ENCODE measurements at places on chromosomes 11 and 22.

DNA sequence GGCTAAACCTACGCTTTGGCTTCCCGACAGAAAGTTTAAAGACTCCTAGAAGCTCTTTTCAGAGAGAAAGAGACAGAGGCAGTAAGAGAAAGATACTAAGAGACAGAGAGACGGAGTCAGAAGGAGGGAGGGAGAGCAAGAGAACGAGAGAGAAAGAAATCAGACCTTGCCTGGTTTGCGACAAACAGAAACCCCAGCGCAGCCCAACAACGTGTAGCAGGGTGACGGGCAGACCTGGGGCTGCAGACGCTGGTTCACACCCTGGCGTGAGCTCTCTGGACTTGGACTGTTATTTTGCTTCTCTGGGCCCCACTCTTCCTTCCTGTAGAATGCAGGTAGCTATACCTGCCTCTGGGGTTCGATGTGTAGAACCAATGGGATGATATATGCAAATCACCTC, 244.4 kb upstream of the SYN3 start:
- no peak for DNase-seq

GRCh38 chr11:65911682-65912568, 6.9 kb downstream of the C11orf68 start:
- peak; percentile 72 for DNase-seq

DNA sequence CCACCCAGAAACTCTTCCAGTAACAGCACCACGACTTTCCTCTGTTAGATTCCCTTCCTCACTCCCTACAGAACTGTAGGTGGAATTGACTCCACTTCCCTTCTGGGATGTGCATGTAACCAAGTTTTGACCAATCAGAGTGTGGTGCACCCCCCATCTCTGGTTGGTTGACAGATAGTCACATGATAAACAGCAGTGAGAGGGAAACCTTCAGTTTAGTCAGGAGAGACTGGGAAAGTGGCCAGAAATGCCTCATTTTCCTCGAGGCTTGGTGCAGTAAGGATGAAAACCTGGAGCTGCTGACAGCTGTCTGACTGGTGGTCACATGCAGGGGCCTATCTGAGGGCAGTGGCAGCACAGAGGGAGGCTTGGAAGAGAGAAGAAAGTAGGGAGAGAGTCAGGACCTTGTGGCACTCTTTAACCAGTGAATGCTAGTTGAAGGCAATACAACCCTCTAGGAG, 67.3 kb upstream of the GRK3 start:
- DNase-seq, result no peak

DNA sequence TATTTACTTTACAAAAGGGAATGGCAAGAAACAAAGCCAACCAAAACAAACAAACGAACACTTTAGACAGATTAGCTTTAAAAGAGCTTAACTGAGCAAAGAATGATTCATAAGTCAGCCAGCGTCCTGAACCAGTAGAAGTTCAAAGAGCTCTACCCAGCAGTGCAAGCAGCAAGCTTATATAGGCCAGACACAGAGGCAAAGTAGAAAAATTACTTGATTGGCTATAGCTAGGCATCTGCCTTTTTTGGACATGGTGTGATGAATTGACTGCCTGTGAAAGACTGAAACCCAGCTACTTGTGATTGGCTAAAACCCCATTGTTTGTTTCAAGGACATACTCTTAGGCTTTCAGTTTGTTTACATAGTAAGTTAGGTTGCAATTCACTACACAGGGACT, 2120.0 kb upstream of the RAG2 start:
- DNase-seq, result no peak

GRCh38 chr11:19164230-19164855, 37.4 kb downstream of the CSRP3 start:
- no peak for DNase-seq

DNA sequence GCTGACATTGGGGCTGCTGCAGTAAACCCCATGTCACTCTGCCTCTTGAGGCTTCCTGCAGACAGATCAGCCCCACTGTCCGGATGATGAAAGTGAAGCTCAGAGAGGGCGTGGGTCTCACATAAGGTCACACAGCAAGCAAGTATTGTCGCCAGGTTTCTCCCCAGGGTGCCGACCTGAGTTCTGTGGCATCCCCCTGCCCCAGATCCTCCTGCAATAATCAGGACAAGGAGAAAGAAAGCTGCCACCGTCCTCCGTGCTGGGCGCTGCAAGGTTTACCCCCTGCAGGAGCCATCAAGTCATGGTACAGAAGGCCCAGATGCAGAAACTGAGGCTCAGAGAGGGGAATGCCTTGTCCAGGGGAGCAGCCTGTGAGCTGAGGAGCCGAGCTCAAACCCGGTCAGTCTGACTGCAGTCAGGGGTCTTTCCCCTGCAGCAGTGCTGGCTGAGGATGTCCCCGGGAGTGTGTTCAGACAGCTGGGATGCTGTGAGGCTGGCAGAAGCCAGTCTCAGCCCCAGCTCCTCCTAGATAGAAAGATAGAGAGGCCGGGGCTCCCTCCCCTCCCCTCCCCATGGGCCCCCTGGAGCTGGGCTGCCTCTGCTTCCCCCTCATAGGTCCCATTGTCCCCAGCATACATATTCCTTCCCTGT, 13.2 kb downstream of the EMID1 start:
- DNase-seq, result no peak

GRCh38 chr22:40654522-40655167, 18.1 kb upstream of the MRTFA start:
- DNase-seq, result no peak

- DNase-seq, result no peak
These were observed 884 bp downstream of the CENATAC start for GRCh38 chr11:118998822-118999221.

DNA sequence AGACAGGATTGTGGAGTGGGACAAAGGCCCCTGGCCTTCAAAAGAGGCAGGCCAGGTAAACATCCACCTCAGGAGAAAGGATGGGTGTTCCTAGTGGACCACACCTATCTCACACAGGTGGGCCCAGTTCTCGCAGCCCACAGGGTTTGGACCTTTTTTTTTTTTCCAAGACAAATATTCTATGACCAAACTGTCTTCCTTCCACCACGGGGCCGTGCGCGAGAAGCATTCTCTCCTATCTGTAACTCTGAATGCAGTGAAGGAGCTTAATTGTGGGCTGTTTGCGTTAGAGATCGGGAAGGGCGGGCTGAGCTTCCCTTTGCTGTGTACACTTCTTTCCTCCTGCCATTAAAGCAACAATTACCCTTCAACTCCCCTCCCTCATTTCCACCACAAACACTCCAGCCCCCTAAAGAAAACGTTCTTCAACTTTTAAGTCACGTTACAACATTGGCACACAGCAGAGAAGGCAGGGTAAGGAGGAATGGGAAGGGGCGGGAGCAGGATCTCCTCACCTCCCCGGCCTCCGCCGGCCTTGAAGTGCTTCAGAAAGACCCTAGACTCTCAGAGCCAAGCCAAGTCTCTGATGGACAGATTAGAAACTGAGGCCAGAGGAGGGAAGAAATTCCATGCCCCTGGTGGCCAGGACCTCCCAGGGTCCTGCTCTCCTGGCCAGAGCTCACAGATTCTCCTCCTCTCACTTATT, 238.4 kb downstream of the BUD13 start:
- DNase-seq, result no peak

DNA sequence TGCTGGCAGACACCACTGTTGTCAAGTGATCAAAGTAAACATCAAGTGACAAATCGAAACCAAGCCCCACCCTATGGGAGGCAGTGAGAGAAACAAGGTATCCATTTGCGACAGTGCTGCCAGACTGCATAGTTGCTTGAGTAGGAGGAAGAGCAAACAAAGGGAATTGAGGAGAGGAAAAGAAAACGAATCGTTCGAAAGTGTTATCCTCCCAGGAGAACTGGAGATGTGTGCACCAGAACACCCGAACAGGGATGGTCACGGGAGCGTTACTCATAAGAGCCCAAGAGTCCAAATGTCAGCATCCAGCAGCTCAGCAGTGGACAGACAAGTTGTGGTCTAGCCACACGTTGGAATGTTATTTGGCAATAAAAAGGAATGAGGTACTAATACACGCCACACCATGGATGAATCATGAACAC, 58.4 kb upstream of the NUP50 start:
- peak; percentile 27 for DNase-seq

- DNase-seq, result peak; percentile 81
These were observed 312.2 kb upstream of the MTNR1B start for GRCh38 chr11:92657226-92657625.

DNA sequence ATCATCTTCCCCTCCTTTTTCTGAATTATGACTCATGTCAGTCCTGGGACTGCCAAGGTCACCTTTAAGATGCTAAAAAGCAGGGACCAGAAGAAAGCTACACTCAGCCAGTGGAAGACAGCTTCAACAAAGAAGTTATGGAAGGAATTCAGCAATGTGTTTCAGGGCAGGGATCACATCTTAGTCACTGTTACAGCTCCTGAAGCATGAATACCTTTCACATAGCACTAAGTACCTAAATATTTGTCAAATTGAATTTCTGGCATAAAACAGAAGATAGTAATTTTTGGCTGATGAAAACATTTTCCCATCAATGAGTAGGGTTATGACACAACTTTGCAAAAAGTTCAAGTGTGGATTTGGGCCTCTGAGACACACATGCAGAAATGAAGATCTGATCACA, 5.2 kb downstream of the DDB1 start:
- DNase-seq, result no peak

DNA sequence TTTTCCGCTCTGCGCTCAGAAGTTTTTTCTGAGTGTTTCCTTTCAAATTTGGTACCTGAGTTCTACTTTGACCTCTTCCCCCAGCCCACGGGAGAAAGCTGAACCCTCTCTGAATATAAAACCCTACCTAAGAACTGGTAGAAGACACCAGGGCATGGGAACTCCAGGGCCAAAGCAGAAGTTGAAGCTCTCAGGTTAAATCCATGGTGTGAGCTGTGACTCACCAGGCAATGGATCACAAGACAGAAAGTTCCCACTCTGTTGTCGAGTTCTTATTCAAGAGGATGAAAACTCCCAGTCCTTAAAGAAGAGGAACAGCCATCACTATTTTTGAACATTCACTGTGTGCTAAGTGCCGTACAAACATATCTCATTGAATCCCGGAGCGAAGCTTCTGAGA, 8.9 kb downstream of the TMEM218 start:
- DNase-seq, result no peak

DNA sequence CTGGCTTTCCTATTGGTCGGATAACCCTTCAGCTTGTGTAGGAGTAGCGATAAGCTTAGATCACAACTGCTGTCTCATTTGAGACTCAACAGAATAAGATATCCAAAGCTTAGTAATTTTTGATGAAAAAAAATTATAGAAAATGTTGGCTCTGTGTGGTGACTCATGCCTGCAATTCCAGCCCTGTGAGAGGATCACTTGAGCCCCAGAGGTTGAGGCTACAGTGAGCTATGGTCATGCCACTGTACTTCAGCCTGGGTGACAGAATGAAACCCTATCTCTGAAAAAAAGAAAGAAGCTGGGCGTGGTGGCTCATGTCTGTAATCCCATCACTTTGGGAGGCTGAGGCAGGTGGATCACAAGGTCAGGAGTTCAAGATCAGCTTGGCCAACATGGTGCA, 55.6 kb upstream of the RRM1 start:
- DNase-seq, result no peak

GRCh38 chr11:42521994-42522393, 789.8 kb upstream of the API5 start:
- DNase-seq, result no peak

DNA sequence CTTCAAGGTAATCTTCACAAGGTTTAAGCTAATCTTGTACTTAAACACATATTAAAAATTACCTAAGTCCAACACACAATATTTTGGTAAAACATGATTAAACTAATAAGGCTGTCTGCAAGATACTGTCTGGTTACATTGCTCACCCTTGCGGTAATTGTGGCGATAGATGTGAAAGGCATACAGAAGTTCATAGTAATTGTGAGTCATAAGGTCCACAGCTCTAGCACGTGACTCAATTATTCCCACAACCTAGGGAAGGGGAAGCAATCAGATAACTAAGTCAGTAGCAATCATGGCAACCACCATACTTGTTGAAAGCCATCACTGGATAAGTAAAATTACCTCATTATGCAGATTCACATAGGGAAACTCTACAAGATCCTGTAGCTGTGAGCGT, 30.5 kb upstream of the FNBP4 start:
- no peak for DNase-seq

GRCh38 chr11:100340466-100341319, 346.4 kb upstream of the ARHGAP42 start:
- no peak for DNase-seq

GRCh38 chr11:111225881-111226280, 19.6 kb upstream of the POU2AF2 start:
- no peak for DNase-seq

GRCh38 chr11:10490032-10490397, 35.0 kb downstream of the AMPD3 start:
- DNase-seq, result no peak

DNA sequence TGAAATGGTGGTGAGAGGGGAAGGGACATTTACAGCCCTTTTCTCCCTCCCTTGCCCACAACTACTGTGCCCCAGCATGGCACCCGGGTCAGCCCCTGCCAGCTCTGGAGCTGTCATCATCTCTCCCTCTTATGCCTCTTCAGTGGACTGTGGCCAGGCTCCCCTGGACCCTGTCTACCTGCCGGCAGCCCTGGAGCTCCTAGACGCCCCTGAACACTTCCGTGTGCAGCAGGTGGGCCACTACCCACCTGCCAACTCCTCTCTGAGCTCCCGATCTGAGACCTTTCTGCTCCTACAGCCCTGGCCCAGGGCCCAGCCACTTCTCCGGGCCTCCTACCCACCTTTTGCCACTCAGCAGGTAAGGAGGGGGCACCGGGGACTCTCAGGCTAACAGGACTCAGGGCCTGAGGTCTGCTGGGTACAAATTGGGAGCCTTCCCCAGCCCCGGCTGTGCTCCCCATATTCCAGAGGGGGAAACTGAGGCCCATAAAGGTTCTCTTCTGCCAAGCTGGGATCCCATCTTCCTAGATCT, 2.9 kb downstream of the TMEM132A start:
- no peak for DNase-seq

- DNase-seq, result no peak
These were observed 70.3 kb upstream of the WNT7B start for GRCh38 chr22:46047226-46047625.

- no peak for DNase-seq
These were observed 24.7 kb downstream of the PARVA start for GRCh38 chr11:12402025-12402424.

- no peak for DNase-seq
These were observed 35.0 kb downstream of the POU2AF1 start for GRCh38 chr11:111344032-111344431.

DNA sequence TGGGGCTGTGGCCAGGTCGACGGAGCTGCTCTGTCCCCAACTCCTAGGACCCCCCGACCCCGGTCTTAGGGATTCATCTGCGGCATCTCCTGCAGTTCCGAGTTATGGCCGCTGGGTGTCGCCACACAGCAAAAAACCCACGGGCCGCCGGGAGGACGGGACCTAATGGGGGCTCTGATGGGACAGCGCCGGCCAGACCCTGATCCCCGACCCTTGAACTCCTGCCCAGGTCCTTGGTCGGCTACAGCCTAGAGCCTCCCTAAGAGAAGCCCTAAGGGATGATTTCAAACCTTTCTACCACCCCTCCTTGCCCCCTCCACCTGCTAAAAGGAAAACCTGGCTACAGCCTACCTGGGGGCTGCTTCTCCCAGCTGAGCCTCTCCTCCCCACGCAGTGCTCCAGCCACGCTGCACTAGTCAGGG, 30.8 kb upstream of the LRRC10B start:
- DNase-seq, result no peak

GRCh38 chr22:17167486-17167885, 8.4 kb upstream of the HDHD5 start:
- DNase-seq, result no peak

- DNase-seq, result no peak
These were observed 7.3 kb downstream of the AIP start for GRCh38 chr11:67489885-67490726.

All from COR-L47 (cell line).